ENCODE measurements at places on chromosomes 16 and 17. TPM values are rescaled to one million over a fixed set of nuclear protein-coding genes. Genes with fewer than 3 reads are reported as not detected.

NEUROD2 gene
- not detected for total RNA-seq

MBTPS1 gene
- total RNA-seq: 109 TPM

ENPP7 gene
- not detected for total RNA-seq

TAF1C gene
- total RNA-seq: 27.1 TPM

DBF4B gene
- 2.5 TPM for total RNA-seq

BICDL2 gene
- total RNA-seq: not detected

TBC1D16 gene
- total RNA-seq: 21.6 TPM

HAGH gene
- total RNA-seq: 24.5 TPM

DCTN5 gene
- 25.5 TPM for total RNA-seq

ZFHX3 gene
- total RNA-seq: 45.1 TPM

ABCC11 gene
- under 0.01 TPM for total RNA-seq

CBFA2T3 gene
- total RNA-seq: not detected

TBC1D3L gene
- 21.6 TPM for total RNA-seq

CCL17 gene
- not detected for total RNA-seq

RAB37 gene
- total RNA-seq: not detected

TSNAXIP1 gene
- 0.11 TPM for total RNA-seq

P2RX1 gene
- total RNA-seq: not detected

DRC7 gene
- under 0.01 TPM for total RNA-seq

STX1B gene
- total RNA-seq: 1.5 TPM

STAC2 gene
- not detected for total RNA-seq

CDK5RAP3 gene
- total RNA-seq: 60.7 TPM

NOD2 gene
- total RNA-seq: 28.3 TPM

WWP2 gene
- 31.4 TPM for total RNA-seq

CD300A gene
- not detected for total RNA-seq

ST6GALNAC1 gene
- total RNA-seq: 1.3 TPM

TBC1D3K gene
- not detected for total RNA-seq

PGAP3 gene
- 34.5 TPM for total RNA-seq

MEFV gene
- not detected for total RNA-seq

CRISPLD2 gene
- total RNA-seq: 254 TPM

Measured in placental epithelial cell (primary cell).